HepG2 (cell line): ENCODE measurements at places on chromosomes 13 and 19. TPM values are rescaled to one million over a fixed set of nuclear protein-coding genes. Genes with fewer than 3 reads are reported as not detected.

Gene DPF1
- 1.7 and 3.2 TPM in 2 replicates for total RNA-seq

Gene ZNF223
- total RNA-seq = 4.8 and 5.6 TPM in 2 replicates

DNA sequence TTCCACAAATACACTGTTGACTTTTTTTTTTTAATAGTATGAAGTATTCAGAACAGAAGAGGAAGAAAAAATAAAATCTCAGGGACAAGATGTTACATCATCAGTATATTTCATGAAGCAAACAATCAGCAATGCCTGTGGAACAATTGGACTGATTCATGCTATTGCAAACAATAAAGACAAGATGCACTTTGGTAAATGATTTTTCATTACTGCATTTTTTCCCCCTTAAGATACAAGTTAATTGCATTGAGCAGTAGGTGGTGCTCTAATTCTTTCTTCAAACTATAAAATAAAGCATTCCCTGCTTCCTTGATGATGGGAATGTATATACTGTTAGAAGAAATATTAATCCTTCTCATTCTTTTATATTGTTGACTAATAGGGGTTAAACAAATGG lies 17.1 kb downstream of the UCHL3 start:
- peak; percentile 31 for DNase-seq

GRCh38 chr19:39590265-39590664 lies 12.1 kb upstream of the LGALS13 start:
- DNase-seq = no peak

DNA sequence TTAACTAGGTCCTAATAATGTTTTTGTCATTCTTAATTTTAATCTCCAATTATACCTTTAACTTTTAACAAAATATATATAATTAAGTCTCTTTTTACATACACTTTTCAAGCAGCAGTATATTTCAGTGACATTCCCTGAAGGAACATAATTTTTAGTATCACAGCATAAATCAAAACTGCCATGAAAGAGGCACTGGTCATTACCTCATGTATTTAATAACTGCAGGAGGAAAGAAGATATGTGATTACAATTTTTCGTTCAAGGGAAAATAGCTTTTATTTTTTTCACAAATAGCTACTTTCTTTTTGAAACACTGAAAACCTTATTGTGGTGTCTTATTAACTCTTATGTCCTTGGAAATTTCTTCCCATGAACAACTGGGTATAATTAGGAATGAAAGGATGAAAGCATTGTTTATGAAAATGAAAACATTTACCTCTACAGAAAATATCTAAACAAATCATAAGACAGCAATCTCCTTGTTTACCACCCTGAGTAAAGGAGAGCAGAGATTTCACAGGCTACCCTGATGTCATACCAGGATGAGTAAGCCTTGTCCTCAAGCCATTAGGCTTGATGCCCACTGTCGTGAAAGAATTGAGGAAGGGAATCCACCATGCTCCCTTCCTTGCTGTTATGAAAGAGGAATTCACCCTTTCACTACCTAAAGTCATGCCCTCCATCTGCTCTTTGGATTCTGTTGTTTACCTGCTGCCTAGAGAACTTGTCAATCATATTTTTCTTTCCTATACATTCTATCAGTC lies 877.2 kb upstream of the PCDH20 start:
- DNase-seq = no peak

GRCh38 chr19:29662604-29663404 lies 2.5 kb upstream of the PLEKHF1 start:
- DNase-seq = no peak

DNA sequence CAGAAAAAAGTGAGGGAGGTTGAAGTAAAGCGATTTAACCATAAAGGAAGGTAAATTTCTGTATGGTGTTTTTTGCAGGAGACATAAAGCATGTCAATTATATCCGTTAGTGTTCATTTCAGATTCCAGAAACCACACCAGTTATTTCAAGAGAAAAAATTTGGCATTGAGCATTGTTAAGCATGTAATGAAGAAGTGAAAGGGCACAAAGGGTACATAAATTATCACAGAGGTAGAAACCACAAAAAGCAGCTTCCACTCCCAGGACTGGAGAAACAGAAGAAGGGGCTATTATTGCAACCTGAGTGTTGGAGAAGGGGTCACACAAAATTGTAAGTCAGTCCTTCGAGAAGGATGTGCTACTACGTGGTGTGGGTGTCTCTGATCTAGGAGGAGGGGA lies 72.2 kb upstream of the DACH1 start:
- no peak for DNase-seq

GRCh38 chr13:80400865-80401426 lies 60.0 kb upstream of the SPRY2 start:
- no peak for DNase-seq

DNA sequence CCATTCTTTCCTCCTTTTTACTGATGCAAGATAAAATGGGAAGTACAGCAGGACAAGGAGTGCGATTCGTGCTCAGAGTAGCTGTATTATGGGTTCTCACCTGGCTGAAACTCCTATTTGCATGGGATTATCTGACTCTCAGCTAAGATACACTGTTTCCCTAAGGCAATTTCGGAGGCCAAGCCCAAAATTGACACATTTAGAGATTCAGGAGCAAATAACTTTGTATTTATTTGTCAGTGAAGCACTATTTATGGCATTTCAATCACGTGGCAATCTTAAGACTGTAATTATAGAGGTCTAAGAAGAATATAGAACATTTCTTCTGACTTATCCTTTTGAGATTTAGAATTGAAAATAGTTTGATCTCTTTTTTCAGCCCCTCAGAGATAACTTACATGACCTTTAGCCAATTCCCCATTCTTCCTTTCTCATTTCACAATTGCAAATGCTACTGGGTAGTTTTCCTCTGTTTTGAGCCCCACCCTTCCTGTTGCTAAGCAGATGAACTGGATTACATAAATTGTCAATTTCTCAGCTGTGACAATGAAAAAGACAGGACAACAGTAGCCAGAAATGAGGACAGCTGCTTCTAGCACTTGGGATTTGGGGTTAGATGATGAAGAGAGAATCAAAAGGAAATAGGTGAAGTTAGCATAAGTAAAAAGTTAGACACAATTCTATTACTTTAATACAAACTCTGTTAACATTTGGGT lies 122.7 kb upstream of the FRY start:
- no peak for DNase-seq

DNA sequence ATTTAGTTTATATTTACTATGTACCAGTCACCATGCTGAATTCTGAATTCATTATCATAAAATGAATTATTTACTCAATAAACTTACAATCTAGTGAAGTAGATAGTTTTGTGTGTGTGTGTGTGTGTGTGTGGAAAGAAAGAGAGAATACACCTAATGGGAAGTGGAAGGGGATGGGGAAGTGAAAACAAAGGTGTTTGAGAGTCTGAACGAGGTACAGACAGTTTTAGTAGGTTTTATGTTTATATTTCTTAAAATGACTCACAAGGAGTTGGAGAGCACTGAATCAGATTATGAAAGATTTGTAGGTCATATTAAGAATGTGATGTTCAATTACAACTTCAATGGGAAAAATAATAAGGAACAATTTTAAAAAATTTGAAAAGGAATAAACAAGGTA lies 1753.0 kb downstream of the SLITRK1 start:
- DNase-seq = no peak
